ENCODE measurements at places on chromosomes 7 and 10.

- no peak for DNase-seq
Observed at GRCh38 chr10:31887850-31888249, 40.8 kb downstream of the ARHGAP12 start.

DNA sequence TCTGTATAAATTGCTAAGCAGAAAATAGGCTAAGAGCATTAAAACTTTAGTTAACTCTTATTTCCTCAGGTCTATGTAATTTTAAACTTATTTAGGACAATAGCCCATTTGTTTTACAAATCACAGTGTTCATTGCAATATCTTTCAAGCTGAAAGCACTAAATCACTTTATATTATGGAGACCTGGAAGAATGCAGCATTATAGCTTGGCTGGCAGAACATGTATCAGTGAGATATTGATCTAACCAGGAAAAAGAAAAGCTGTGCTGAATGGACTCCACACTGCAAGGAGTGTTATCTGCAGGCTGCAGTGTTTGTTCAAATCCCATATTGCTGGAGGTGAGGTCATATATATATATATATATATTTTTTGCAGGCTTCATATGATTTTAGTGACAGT is 517.5 kb downstream of the NRG3 start:
- DNase-seq = no peak

- peak; percentile 45 for DNase-seq
Observed at GRCh38 chr7:106504645-106505044, 156.3 kb downstream of the CCDC71L start.

DNA sequence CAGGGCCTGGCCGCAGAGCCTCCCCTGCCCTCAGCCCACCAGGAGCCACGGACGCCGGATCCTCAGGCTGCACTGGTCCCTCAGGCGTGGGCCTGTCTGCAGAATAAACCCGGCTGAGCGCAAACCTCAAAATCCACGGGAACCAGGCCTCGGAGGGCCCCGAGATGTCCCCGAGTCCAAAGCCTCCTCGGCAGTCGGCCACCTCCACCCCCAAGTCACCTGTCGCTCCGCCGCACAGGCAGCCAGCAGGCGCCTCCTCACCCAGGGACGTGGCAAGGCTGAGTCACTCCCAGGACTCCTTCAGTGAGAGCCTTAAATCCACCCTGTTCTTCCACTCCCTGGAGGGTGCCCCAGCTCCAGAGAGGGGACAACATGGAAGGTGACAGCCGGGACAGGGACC is 33.2 kb downstream of the STK32C start:
- no peak for DNase-seq

GRCh38 chr10:103562383-103562782 is 68.9 kb downstream of the NEURL1 start:
- DNase-seq = no peak

- no peak for DNase-seq
Observed at GRCh38 chr7:150945171-150945852, 32.8 kb downstream of the KCNH2 start.

DNA sequence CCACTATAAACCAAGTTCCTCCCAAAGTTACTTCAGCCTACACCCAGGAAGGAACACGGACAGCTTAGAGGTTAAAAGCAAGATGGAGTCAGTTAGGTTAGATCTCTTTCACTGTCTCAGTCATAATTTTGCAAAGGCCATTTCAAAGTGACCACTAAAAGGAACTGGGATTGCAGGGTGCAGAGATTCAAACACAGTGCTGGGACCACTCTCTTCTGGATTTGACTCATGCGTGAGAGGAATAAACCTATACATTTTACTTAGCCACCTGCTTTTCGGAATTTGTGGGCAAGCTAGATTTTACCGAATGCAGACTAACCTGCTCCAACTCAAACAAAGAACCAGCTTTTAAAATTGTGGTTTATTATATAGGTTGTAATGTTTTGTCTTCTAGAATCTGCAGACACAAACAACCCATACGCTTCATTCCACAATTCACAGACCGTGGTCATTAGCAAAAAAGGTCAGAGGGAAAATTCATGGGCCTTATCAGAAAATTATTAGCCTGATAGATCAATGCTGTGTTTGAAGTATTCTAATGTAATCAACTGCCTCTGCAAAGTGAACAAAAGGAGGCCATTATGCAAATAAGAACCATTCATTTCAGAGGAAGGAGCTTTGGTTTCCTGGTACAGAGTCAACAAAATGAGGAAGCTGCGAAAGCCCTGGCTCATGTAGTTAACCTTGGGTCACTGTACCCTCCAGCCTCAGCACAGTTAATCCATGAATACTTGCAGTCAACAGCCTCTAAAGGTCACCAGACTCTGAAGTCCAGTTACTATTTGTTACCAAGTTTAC is 342.7 kb upstream of the KLF6 start:
- peak; percentile 24 for DNase-seq

All from activated CD8-positive, alpha-beta T cell treated with anti-CD3 and anti-CD28 coated beads for 36 hours (primary cell).